ENCODE measurements at places on chromosomes 7 and 10.

GRCh38 chr10:73788864-73789658 lies 3.7 kb downstream of the ZSWIM8 start:
- DNase-seq, result no peak

DNA sequence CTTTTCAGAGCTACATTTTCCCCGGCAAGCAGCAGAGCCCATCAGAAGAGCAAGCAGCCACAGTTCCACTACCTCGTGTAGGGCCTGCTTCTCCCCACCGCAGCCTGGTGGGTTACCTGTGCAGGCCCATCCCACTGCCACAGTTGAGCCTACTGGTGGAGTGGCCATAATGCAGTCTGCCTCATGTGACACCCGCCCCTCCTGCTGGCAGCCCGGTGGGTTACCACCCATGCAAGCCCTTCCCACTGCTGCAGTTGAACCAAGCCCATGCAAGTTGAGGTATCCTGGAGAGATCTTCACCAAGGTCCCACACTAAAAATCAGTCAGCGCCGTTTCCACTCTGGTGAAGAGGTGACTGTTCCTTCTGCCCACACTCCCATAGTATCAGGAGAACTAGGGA lies 32.1 kb upstream of the CNNM1 start:
- no peak for DNase-seq

DNA sequence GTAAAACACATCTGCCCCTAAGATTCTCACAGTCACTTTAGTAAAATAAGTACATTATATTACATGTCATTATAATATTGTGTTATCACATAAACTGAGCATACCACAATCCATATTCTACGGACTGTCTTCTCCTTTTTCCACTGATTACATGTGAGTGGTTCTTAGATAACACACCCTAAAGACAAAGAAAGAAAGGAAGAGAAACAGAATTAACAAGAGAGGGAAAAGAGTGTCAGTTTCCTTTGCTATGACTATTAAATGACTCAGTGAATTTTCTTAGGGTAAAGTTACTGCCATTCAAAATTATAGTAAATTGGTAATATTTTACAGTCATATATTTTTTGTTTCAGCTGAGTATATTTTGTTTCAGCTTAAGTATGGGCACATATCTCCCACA lies 268.3 kb downstream of the TWIST1 start:
- DNase-seq, result no peak

DNA sequence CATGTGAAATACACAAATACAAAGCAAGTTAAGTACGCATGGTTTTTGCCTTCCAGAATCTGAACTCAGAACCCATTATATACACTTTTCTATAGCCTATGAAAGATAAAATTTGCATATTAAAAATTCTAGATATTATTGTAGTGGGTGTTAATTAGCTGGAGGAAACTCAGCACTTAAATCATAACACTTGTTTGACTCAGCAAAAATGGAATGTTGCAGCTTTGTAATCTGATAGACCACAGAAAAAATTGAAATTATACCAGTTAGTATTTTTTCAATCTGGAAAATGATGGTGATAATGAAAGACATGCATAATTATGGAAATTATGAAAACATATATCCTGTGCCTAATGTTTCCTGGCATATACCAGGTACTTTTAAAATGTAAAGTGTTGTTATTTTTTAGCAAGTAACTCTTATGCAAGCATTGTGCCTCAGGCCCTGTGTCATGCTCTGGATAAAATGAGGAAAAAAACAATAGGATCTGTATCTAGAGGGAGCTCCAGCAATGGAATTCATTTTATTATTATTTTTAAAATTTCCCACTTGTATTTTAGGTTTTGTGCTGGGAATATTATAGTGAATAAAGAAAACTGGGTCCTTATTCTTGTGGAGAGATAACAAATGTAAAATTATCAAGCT lies 490.4 kb upstream of the SEMA3A start:
- no peak for DNase-seq

GRCh38 chr7:17674166-17674942 lies 265.9 kb downstream of the SNX13 start:
- DNase-seq, result no peak

- no peak for DNase-seq
These were observed 88.8 kb upstream of the ITGB1 start for GRCh38 chr10:33046792-33047191.

- no peak for DNase-seq
These were observed 18.6 kb downstream of the NSMCE4A start for GRCh38 chr10:121956111-121957061.
